ENCODE measurements at places on chromosomes 4 and X.

DNA sequence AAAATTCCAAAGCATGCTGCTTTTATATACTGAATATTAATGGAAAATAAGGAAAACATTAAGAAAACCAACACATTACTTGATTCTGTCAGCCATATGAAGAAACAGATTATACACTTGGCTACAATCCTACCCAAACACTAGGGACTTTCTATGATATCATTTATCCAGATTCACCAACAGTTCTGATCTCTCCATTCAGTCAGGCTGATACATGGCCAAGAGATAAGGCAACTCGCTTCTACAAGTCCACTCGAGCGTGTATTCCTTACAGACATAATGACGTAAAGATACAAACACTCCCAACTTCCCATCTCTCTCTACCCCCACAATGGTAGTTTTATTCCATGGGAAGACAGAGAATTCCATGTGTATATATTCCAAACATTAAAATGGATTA is 44.5 kb downstream of the NEK1 start:
- no peak for DNase-seq

DNA sequence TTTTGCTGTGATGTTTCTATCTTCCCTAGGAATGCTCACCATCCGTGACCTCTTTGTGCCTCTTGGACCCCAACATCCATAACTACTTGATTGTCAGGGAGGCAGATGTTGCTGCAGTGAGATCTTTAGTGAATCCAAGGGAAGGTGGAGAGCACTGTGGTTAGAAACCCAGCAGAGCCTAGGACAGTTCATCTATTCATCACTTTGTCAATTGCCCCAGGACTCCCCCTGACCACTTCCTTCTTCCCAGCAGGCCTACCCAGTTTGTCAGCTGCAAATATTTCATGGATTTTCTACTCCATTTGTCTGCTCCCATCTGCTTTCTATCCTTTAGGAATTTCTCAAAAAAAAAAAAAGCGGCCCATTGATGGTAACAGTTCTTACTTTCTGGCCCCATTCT is 942.8 kb downstream of the PCDH7 start:
- DNase-seq: no peak

- DNase-seq: no peak
Measured at GRCh38 chr4:100582146-100582545, 64.3 kb upstream of the EMCN start.

- DNase-seq: no peak
Measured at GRCh38 chrX:16825264-16826035, 39.2 kb downstream of the TXLNG start.

DNA sequence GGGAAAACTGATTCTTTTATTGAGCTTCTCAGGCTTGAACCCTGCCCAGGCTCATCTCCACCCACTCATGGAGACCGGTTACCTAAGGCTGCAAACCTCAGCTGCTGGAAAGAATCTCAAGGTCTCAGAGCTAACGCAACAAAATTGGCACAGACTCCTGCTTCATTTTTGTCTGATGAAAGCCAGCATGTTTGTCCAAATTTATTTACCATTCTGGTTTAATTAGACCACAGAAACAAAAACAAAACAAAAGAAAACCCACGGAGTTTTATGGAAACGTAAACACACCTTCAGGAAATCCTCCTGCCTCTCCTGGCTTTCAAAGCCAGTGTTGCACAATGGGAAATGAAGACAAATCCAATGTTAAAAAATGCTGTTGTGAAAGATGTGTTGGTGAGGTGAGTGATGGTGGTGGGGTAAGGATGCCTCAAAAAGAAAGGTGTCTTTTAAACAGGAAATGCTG is 56.4 kb upstream of the PDLIM3 start:
- DNase-seq: no peak

GRCh38 chr4:177315767-177316464 is 6.2 kb downstream of the NEIL3 start:
- DNase-seq: no peak

- DNase-seq: no peak
Measured at GRCh38 chr4:174553828-174554227, 31.5 kb upstream of the HPGD start.

All from stimulated activated CD8-positive, alpha-beta memory T cell treated with anti-CD3 and anti-CD28 coated beads, Interleukin-12 subunit alpha, Interleukin-12 subunit beta, amount 100 ng/mL, for 1 hour (primary cell).